Stimulated activated CD4-positive, alpha-beta T cell treated with anti-CD3 and anti-CD28 coated beads, TNF-alpha, amount 100 ng/mL, for 4 hours (primary cell): ENCODE measurements at places on chromosomes 12 and 14.

- DNase-seq = no peak
Observed at GRCh38 chr14:52951681-52952554, 1.1 kb upstream of the FERMT2 start.

- no peak for DNase-seq
Observed at GRCh38 chr14:34438438-34438837, 23.6 kb downstream of the SPTSSA start.

GRCh38 chr12:98409548-98409947 is 105.8 kb upstream of the TMPO start:
- no peak for DNase-seq

GRCh38 chr14:68879321-68879781 is 86.5 kb upstream of the ZFP36L1 start:
- DNase-seq = no peak

- DNase-seq = no peak
Observed at GRCh38 chr12:15163030-15163976, 57.9 kb downstream of the RERG start.

GRCh38 chr12:93191956-93192355 is 185.8 kb upstream of the NUDT4 start:
- DNase-seq = no peak

DNA sequence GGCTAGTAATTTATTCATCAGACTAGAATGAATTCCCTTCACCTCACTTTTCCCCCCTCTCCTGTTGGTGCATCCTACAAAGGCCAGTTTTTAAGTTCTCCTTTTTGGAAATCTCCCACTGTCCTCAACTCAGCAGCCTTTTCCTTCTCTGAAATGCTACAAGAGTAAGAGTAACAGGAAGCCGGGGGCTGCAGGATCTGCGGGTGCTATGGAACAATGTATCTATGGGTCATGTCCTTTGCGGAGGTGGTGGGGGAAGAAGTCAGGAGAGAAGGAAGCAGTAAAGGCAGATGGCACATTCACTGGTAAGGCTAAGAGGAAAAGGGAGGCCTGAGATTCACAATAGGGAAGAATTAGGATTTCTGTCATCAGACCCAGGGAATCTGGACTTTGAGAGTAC is 22.2 kb upstream of the TESC start:
- DNase-seq = no peak

DNA sequence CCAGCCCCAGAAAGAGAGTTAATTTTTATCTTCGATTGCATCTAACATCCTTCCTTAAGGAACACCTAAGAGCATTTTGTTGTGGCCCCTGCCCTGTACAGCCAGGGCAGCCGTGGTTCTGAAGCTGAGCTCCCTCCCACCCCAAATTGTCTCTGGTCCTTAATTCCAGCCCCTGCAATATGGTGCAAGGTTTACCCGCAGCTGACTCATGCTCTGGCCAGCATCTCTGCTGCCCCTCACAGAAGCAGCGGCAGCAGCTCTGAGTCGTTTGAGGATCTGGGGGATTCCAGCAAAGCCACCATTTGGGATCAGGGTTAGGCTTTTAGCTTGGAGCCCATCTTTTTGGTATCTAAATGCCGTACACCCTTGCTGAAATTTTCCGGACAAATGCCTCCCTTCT is 3.3 kb downstream of the DLK1 start:
- DNase-seq = no peak

DNA sequence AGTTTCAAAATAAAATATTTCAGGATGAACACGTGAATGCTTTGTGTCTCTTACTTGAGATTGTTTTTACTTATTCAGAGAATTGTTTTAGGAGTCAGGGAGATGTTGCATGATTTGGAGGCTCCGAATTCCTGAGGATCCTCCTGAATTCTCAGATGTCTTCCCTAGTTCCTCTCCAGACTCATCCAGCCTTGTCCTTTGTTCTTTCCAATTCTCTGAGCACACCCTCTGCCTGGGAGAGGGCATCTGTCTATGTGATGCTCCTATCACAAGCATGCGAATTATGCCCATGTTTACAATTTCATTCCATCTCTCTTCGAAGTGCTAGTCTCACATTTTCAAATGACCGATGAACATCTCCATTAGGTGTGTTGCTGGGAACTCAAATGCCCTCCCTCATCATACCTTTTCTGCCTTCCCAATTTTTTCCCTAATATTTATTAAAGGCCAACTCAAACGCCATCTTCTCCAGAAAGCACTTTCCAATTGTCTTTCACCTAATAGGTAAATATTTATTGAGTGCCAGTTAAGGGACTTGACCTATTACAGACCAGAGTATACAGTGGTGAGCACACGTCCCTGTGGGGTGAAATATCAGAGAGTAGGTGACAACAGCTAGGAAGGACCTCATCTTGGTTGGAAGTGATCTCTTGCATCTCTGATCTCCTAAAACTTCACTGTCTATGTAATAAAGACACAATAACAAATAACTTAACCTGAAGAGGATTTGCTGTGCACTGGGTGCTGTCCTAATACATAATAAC is 64.4 kb downstream of the ARF6 start:
- no peak for DNase-seq

DNA sequence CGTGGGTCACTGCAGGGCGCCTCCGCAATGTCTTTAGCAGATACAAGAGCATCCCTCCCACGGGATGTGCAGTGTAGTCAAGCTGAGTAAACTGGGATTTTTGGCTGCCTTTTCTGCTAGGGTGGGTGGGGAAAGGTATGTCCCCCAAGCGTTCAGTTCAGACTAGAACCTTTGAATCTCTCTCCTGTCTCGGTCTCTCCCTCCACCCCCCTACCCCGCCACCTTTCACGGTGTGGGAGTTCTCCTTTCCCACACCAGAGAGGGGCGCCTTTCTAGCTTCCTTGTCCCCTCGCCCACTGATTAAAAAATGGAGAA is 525 bp upstream of the FAR2 start:
- DNase-seq = peak; percentile 8

DNA sequence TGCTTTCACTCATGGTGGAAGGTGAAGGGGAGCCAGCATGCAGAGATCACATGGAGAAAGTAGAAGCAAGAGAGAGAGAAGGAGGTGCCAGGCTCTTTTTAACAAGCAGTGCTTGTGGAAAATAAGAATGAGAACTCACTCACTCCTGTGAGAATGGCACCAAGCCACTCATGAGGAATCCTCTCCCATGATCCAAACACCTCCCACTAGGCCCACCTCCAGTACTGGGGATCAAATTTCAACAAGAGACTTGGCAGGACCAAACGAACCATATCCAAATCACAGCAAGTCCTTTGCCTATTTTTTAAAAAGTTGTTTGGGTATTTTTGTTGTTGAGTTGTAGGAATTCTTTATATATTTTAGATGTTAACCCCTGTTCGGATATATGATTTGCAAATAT is 245.9 kb upstream of the ARID2 start:
- no peak for DNase-seq

GRCh38 chr12:54588110-54588889 is at the start of gene PPP1R1A:
TSS of gene PPP1R1A (minus strand) at chr12:54588659. CDS start at chr12:54588488, 171 bp downstream.
- DNase-seq = no peak

- DNase-seq = no peak
Observed at GRCh38 chr14:22884076-22884737, 1.2 kb downstream of the REM2 start.

DNA sequence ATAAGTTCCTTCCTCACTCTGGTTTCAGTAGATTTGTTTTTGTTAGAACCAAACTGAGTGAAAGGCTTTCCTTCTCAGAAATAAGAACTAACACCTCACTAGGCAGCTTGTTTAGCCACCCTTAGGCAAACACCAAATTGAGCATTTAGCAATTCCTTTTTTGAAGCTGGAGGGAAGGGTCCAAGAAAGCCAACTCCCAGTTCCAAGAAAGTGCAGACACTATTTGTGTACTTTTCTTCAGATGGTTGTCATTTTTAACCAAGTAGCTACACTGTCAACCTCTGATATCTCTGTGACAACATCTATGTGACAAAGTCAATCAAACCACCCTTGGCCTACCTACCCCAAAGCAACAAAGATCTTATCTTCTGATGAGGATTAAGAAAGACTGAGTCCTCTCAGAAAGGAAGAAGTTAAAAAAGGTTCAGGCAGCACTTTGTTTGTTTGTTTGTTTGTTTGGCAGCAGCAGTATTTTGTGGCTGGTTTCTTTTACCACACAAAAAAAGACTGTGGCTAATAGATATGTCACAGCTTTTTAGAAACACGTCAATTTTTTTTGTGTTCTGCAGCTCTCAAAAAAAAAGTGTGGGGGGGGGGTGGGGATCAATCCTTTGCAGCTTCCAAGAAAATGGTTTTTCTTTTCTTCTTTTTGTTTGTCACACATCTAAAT is 203.8 kb downstream of the CRADD start:
- no peak for DNase-seq

- DNase-seq = no peak
Observed at GRCh38 chr12:67720351-67720856, 71.9 kb downstream of the DYRK2 start.

DNA sequence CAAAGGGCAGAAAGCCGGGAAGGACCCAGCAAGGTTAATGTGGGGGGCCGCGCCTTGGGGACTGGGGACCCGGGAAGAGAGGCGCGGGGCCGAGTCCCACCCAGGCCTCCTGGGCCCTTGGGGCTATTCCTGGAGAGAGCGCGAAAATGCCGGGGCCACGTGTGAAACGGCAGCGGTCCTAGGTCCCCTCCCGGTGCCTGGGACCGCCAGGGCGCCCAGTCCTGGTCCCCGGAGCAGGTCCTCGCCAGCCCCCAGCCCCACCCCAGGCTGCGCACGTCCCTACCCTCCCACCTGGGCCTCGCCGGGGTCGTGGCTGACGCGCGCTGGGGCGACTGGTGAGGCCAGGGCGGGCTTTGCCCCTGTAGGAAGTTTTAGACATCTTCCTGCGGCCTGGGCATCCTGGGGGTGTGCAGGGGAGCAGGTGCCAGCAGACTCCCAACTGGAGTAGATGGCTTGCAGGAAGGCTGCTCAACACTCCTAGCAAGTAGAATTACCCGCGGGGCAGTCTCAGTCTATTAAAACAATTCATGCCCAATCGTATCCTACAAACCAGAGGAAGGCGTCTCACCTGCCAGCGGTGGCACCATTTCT is 708 bp downstream of the FAR2 start:
- DNase-seq = no peak

GRCh38 chr14:72903716-72904115 is 9.8 kb upstream of the DPF3 start:
- no peak for DNase-seq

GRCh38 chr14:76708028-76708427 is 53.2 kb upstream of the VASH1 start:
- no peak for DNase-seq

DNA sequence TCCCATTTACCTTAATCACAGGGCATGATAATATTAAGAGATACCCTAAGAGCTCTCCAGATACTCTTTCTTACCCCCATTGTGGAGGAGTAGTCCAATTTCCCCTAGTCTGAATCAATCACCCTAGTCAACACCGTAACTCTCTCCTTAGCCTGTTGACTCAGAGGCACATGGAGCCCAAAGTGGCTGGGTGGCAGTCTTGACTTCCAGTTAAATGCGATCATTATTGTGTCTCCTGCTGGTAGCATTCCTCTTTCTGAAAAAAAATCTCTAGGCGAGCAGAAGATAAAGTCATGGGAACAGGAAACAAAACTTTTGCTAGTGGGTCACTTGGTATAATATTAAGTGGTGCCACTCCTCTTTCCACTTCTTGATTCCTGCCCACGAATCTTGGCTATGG is 46.4 kb downstream of the EMP1 start:
- DNase-seq = no peak

DNA sequence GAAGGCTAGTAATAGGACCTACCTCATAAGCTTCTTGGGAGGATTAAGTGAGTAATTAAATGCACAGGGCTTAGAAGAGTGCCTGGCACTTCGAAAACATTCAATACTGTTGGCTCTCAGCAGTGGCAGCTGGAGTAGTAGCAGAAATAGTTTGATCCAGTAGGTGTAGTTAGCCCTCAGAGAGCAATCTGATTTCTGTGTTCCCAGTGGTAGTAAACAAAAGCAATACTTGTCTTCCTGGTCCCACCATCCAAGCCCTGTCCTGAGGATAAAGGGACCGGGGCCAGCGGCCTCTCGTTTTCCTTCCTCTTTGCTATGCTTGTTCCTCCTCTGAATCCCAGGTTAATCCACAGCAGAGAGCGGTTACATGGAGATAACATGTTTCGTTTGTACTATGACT is 131.6 kb downstream of the SAMD4A start:
- DNase-seq = no peak

- DNase-seq = no peak
Observed at GRCh38 chr12:65699251-65699650, 125.0 kb upstream of the HMGA2 start.

GRCh38 chr12:124332058-124332672 is 37.3 kb downstream of the RFLNA start:
- DNase-seq = no peak

DNA sequence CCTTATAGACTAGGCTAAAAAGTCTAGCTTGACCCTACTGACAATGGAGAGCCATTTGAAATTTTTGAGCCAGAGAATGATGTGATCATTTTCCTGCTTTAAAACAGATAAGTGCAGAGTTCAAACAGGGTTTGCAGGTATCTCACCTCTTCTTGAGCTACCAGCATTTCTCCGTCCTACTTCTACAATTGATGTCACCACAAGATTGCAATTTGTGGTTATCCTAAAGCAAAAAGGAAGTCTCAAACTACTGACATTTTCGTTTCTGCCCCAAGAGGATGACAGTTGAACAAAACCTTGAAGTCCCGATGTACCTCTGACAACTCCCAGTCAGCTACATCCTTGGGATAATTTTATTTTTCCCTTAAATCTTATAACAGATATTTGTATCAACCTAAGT is 86.7 kb downstream of the PTGER2 start:
- DNase-seq = no peak

GRCh38 chr12:87467936-87468335 is 561.3 kb downstream of the C12orf50 start:
- no peak for DNase-seq

DNA sequence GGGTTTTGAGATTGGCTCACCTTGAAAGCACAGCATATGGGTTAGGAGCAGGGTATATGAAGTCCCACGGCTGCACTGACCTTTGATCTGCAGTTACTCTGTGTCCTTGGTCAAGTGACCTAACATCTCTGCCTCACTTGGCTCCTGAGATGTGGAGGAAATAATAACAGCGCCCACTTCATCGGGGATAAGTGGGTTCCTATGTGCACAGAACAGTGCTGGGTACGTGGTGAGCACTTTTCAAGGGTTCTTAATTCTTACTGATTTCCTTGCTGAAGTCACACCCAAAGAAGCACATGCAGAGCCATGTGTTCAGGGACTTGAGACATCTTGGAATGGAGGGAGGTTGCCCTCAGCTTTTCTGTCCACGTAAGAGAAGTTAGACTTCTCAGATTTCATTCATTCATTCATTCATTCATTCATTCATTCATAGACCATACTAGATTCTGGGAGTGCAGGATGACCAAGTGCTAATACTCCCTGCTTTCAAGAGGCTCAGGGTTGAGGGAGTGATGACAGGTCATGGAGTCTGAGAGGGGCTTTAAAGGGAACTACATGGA is 39.4 kb downstream of the ADGRD1 start:
- no peak for DNase-seq

- DNase-seq = no peak
Observed at GRCh38 chr14:54348923-54349620, 47.7 kb upstream of the CDKN3 start.

DNA sequence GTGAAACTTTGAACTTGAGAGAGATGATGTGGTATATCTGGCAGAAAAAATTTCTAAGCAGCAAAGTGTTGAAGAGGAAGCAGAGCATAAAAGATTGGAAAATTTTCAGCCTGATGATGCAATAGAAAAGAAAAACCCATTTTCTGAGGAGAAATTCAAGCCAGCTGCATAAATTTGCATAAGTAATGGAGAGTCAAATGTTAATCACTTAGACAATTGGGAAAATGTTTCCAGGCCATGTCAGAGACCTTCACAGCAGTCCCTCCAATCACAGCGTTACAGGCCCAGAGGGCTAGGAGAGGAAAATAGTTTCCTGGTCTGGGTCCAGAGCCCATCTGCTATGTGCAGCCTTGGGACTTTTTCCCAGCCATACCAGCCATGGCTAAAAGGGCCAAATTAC is 469.0 kb upstream of the FOXG1 start:
- DNase-seq = no peak
